ENCODE measurements at places on chromosomes 1 and 21.

GRCh38 chr21:46429754-46430681 is 28.7 kb upstream of the DIP2A start:
- DNase-seq = no peak

- DNase-seq = no peak
Observed at GRCh38 chr21:41737651-41738324, 29.1 kb downstream of the RIPK4 start.

GRCh38 chr1:107457989-107458388 is 317.1 kb downstream of the NTNG1 start:
- no peak for DNase-seq

GRCh38 chr1:212699104-212699624 is 476 bp downstream of the BATF3 start:
- DNase-seq = peak; percentile 85

GRCh38 chr1:178634445-178634844 is 90.6 kb upstream of the RALGPS2 start:
- no peak for DNase-seq

Data from activated CD8-positive, alpha-beta memory T cell treated with anti-CD3 and anti-CD28 coated beads, Interleukin-2, amount 50 U/mL, for 48 hours (primary cell).